ENCODE measurements at places on chromosomes 1 and 21.

- no peak for DNase-seq
These were observed 68.9 kb upstream of the RAB3GAP2 start for GRCh38 chr1:220341126-220341525.

- DNase-seq, result no peak
These were observed 27.0 kb upstream of the USH2A start for GRCh38 chr1:216450227-216450626.

DNA sequence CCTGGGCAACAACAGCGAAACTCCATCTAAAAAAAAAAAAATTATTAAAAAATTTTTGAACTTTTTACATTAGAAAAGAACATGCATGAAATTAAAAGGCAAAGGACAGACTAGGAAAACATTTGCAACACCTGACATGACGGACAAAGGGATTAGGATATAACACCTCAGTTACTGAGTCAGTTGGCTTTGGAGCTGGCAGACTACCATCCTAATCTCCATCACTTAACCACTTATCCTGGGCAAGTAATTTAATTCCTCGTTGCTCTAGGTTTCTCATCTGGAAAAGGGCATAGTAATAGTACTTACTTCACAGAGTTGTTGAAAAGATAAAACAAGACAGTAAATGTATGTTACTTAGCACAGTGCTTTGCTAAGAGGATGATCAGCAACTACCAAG is 11.9 kb downstream of the HECTD3 start:
- no peak for DNase-seq

DNA sequence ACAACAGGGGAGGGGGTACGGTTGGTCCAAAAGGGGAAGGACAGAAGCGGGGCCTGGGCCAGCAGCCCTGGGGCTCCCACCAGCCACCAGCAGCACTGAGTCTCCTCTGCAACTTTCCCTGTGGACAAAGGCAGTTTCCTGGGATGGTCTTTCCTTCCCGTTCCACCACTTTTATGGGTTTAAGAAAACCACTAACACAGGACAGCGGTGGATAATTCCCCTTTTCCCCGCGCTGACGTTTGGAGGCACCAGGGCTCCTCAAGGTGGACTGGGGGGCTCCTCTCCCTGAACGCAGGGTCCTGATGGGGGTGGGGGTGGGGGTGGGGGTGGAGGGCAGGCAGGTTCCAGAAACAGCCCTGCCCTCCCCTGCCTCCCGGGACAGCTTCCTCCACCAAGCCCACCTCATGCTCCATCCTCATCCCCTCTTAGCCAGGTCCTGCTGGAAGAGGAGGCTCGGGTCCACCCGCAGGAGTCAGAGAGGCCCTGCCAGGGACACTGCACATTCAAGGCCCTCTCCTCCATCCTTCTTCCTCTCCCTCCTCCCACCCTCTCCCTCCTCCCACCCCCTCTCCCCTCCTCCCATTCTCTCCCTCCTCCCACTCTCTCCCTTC is 4.8 kb upstream of the COL6A1 start:
- DNase-seq, result no peak

- DNase-seq, result no peak
These were observed 28.2 kb upstream of the SYDE2 start for GRCh38 chr1:85228972-85229371.

- no peak for DNase-seq
These were observed 68.8 kb upstream of the DAB1 start for GRCh38 chr1:57492586-57493226.

DNA sequence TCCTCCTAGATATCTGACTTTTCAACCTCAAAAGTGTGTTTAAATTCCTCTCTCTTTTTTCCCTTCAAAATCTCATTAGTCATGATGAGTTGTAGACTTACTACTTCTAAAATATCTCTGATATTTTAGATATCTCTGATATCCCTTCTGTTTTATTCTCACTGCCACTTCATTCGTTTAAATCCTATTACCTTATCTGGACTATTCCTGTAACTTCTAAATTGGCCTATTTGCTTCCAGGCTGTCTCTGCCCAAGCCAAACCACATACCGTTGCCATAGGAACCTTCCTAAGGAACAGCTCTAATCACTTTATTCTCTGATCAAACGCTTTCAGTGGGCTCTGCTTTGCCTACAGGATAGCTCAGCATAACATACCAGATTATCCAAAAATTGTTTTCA is 333.1 kb upstream of the CHRM3 start:
- no peak for DNase-seq

DNA sequence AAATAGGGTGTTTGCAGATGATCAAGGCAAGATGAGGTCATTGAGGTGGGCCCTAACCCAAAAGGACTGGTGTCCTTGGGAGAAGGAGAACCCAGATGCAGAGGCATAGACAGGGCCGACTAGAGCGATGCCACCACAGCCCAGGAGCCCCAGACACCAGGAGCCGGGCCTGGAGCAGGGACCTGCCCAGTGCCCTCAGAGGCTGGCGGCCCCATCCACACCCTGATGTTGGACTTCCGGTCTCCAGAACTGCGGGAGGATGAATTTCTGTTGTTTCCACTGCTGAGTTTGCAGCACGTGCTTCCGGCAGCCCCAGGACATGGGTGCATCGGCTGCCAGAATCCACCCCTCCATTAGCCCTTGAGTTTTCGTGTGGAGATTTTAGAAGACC is 7.2 kb upstream of the ACTRT2 start:
- no peak for DNase-seq

- no peak for DNase-seq
These were observed 28.6 kb downstream of the KIF26B start for GRCh38 chr1:245183429-245183828.

DNA sequence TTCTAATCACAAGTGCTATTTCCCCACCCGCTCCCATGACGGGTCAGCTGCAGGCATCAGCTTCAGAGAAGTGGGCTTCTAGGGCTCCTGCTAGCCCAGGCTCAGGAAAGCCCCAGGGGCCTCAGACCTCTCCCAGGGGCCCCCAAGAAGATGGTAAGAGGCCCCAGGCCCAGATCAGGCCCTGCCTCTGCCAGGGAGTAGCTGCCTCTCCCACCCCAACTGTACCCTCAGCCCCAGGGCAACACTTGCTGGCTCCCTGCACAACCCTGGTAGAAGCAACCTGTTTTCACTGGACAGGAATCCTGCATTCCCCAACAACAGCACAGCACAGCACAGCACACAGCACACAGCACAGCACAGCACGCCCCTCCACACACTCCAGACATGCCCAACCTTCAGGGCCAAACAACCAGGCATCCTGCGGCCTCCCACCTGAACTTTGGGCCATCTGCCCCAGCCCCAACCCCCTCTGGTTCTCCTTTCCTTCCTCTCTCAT is 6.5 kb downstream of the BLACAT1 start:
- DNase-seq, result no peak

DNA sequence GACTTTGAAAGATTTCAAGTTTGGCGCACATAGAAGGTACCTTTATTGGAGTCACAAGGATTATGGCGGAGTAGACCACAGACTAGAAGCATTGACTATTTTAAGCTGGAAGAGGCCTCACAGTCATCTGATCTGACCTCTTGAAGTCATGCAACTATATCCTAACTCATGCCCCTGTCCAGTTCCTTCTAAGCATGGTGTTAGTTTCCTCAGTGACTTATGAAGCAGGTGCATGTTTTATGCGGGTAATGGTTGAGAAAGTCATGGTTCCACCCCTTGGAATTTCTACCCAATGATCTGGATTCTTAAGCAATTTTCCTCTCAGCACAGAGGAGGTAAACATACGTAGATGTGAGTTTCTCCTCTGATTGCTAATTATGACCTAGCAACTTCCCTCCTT is 11.7 kb downstream of the OLFML3 start:
- no peak for DNase-seq

DNA sequence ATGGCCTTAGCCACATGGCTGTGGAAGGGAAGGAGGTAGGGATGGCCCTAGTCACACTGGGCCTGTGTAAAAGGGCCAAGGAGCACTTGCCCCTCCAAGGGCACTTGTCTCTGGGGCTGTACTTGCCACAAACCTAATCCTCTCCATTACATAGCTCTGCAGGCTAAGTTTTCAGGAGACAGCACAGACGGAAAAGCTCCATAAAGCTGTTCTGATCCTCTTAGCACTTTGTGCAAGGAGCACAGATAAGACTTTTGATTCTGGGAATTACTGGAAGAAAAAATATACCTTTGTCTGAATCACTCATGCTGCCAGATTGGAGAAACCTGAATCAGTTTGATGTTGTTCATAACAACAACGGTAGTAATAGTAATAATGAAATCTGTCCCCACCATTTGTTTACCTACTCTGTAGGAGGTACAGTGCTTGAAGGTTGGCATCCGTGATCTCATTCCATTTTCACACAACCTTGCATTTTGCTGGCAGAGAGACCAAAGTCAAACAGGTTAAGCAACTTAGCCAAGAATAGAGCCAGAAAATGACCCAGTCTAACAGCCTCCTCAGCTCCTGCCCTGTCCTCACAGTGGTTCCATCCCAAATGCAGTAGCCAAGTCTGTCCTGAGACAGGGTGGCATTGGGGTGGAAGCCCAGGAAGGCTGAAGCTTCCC is 207.1 kb downstream of the ROR1 start:
- no peak for DNase-seq

Data from COR-L47 (cell line).